EH (cell line): ENCODE measurements at places on chromosomes 2 and 18.

- no peak for DNase-seq
These were observed 381.3 kb upstream of the SPRED2 start for GRCh38 chr2:65813631-65814173.

DNA sequence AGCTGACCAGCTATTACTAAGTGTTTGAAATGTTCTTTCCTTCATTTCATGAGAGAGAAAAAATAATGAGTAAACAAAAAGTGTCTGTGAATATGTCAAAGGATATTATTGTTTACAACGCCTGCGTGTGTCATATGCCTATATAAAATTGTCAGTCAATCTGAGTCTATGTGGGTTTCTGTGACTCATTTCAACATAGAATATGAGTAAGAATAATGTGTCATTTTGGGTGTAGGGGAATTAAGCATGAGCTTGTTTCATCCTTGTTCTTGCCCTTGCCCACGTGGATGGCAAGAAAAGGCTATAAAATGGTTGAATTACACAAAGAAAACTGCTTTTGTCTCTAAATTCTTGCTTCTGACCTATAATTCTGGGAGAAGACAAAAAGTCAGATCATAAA lies 466.0 kb downstream of the PTH2R start:
- DNase-seq = no peak

- peak; percentile 71 for DNase-seq
These were observed 111.4 kb downstream of the NFATC1 start for GRCh38 chr18:79507076-79507545.

DNA sequence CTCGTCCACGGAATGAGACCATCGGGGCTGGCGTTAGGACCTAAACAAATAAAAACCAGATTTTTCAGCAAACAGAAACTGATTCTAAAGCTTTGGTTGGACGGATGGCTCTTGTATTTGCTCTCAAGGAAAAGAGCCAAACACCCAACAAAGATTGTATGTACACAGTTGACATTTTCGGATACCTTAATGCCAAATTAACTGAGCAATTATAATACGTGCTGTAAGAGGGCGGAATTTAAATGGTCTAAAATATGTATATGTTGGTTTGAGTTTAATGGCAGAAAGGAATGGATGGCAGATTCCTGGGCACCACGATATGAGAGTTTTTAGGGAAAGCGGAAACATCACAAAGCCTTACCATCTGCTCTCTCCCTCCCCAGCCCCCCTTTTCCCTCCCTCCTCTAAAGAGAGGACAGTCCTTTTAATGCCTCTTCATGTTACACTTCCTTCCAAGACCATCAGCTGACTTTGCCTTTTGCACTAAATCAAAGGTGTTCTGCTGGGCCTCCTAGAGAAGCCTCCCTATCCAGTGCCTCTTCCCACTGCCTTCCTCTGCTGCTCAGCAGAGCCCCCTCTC lies 33.3 kb downstream of the STAT1 start:
- DNase-seq = no peak

GRCh38 chr18:59047321-59048047 lies 92.2 kb upstream of the SEC11C start:
- DNase-seq = no peak

GRCh38 chr2:31979018-31979417 lies 31.8 kb downstream of the MEMO1 start:
- DNase-seq = no peak

- no peak for DNase-seq
These were observed 105.5 kb downstream of the CAPN13 start for GRCh38 chr2:30701782-30702181.

GRCh38 chr2:40178971-40179370 lies 272.9 kb downstream of the SLC8A1 start:
- peak; percentile 22 for DNase-seq

GRCh38 chr2:109614715-109615636 lies 812 bp downstream of the SOWAHC start:
- DNase-seq = peak; percentile 33

- DNase-seq = no peak
These were observed 89.2 kb downstream of the DOCK10 start for GRCh38 chr2:224952936-224953657.

GRCh38 chr2:234949762-234950434 lies 1.9 kb upstream of the SH3BP4 start:
- peak; percentile 99 for DNase-seq

DNA sequence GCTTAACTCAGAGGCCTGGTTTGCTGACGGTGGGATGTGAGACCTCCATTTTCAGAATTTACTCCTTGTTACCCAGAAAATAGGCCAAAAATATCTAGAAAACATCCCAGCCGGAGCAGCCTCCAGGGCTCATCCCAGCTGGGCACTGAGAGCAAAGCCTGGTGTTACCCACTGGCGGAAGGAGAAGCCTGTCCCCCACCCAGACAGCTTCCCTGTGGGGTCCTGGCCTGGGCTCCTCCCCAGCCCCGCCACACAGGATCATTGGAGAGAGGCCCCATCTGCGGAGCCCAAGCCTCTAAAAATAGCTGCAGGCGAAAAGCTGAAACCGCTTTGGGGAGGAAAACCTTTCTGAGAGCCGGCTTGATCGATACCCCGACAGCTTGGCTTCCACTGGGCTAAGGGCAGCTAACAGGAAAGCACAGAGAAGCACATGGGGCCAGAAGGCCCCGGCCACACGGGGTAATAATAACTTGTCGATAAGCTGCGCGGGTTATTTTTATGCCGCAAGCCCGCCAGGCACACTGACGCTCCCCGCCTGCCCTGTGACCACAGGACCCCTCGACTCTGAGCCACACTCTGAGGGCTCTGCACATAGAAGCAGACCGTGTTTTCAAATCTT lies 26.9 kb upstream of the FAHD2A start:
- no peak for DNase-seq

DNA sequence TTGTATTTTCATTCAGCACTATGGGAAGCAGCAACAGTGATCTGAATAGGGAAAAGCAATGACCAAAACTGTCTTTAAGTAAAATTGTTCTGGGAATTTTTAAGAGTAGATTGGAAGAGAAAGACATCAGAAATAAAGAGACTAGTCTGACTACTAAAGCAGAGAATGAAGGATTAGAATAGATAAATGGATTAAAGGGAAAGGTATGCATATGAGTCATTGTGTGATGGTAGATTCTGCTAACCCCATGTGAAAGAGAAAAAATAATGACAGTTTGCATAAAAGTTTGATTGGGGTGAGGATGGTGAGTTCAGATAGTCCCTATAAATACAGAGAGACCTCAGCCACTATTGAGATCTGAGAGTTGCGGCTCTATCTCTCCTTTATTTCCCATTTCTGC lies 139.6 kb upstream of the DCC start:
- no peak for DNase-seq

DNA sequence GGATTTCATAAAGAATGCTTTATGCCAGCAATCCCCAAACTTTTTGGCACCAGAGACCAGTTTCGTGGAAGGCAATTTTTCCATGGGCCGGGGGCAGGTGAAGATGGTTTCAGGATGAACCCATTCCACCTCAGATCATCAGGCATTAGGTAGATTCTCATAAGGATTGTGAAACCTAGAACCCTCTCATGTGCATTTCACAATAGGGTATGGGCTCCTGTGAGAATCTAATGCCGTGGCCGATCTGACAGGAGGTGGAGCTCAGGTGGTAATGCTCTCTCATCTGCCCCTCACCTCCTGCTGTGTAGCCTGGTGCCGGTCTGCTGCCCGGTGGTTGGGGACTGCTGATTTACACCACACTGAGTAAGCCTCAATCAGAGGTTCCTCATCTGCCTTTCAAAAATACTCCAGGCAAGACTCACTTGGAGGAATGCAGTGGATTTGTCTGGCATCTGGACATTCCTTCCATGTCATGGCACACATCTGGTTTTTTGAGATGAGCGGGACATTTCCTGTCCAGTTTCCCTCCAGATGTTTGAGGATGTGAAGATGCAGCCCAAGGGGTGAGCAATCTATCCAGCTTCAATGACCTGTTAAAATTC lies 185.8 kb downstream of the VAPA start:
- peak; percentile 69 for DNase-seq

DNA sequence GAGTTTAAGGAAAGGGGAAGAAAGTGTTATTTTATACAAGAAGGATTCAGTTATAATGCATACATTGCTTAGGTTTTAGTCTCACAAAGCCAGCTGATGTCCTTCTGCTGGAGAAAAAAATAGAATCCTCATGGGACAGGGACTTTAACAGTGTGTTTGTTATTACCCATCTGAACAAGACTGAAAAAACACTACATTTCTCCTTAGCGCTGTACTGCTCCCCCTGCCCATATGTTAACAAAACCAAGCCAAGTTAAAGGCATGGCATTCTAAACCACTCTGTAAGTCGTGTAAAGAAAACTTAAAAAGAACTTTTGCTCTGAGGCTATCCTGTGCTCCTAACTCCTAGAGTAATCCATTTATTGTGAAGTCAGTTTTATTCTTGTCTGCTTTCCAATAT lies 102.6 kb upstream of the NYAP2 start:
- no peak for DNase-seq
